H9 (cell line): ENCODE measurements at places on chromosomes 12 and 14.

DNA sequence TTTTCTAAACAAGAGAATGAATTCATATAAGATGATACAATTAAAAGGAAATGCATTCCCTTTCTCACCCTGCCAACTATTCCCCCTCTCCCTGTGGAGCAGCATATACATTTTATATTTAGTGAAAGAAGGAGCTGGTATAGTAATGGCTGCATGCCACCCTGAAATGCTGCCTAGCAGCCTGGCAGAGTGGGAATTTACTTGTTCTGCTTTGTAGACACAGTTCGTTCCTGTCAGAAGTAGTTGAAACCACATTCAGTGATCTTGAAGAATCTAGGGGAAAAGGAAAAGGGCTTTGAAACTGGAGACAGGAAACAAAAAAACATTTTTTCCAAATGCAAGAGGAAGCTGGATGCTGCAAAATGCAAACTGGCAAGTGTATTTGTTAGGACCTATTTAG is 176.0 kb upstream of the PLEKHA5 start:
- DNase-seq: no peak
- H3K4me1 ChIP-seq: peaks cover 5% of the 10 kb centered on the region; the same call in 1 of the 2 replicates
- no peaks in the 10 kb centered on the region for H3K36me3 ChIP-seq
- H3K27ac ChIP-seq: no peak overlapping the region
- no peaks in the 10 kb centered on the region for H3K27me3 ChIP-seq
- no peak overlapping the region for H3K4me3 ChIP-seq

DNA sequence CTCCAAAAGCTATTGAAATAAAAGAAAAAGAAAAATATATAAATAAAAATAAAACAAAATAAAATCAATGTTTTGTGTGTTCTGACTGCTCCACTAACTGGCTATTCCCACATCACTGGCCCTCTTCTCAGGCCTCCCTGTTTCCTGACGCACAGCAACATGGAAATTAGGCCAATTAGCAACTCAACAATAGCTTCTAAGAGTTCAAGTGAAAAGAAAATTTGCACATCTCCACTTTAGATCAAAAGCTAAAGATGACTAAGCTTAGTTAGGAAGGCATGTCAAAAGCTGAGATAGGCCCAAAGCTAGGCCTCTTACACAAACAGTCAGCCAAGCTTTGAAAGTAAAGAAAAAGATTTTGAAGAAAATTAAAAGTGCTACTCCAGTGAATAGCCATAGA is 200.8 kb downstream of the DUSP6 start:
- H3K27me3 ChIP-seq: no peaks in the 10 kb centered on the region
- peaks cover 15% of the 10 kb centered on the region for H3K36me3 ChIP-seq
- DNase-seq: no peak
- no peaks in the 10 kb centered on the region for H3K4me1 ChIP-seq
- no peak overlapping the region for H3K4me3 ChIP-seq

DNA sequence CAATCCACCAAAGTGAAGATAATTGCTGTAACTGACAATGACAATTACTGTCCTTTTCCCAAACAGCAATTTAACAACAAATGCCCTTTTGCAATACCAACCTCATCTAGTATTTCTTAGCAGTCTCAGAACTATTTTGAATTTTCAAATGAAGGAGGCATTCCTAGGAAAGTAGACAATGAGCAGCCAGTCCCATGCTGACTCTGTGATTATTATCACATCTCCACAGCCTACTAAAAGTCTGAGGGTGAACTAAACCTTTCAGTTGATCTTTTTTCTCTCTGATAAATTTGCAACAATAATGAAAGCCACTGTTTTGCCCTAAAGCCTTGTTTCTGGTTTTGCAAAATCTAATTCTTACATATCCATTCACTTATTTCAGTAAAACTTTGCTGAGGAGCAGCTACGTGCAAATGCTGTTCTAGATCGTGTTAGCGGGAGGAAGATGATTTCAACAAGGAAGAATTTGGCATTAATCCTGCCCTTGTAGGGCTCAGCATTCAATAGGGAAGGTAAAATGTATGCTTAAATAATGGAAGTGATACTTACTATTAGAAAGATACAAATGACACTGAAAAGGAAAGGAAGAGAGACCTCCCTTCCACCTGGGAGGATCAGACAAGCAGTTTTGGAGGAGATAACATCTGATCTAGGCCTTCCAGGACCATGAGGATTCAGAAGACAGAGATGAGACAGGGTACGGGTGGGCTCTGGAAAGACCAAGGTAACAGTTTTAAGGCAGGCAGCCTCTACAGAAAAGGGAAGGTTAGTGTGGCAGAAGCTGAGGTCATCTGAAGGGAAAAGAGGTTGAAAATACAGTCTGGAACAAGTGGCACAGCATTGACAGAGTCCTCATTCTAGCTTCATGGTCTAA is 47.4 kb downstream of the SLC38A1 start:
- H3K27ac ChIP-seq: no peak overlapping the region
- peak overlapping the region; percentile 12; the same call in 1 of the 3 replicates for H3K4me3 ChIP-seq
- no peak for DNase-seq
- H3K36me3 ChIP-seq: peaks cover 90% of the 10 kb centered on the region

- H3K4me1 ChIP-seq: no peaks in the 10 kb centered on the region
- no peak overlapping the region for H3K4me3 ChIP-seq
- H3K36me3 ChIP-seq: peaks cover 59% of the 10 kb centered on the region
These were observed 52.7 kb downstream of the BCAT1 start for GRCh38 chr12:24896171-24896570.

DNA sequence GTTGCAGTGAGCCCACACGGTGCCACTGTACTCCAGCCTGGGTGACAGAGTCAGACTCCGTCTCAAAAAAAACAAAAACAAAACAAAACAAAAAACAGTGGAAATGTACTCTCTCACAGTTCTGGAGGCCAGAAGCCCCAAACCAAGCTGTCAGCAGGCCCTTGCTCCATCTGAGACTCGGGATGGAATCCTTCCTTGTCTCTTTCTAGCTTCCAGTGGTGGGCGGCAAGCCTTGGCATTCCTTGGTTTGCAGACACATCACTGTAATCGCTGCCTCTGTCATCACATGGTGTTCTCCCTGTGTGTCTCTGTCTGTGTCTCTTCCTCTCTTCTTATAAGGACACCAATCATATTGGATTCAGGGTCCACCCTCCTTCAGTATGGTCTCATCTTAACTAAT is 6.4 kb downstream of the TNS2 start:
- peaks cover 6% of the 10 kb centered on the region; the same call in 1 of the 2 replicates for H3K4me1 ChIP-seq
- H3K4me3 ChIP-seq: no peak overlapping the region
- peaks cover 6% of the 10 kb centered on the region for H3K36me3 ChIP-seq
- no peak for DNase-seq
- H3K27ac ChIP-seq: no peak overlapping the region

GRCh38 chr12:94458877-94459727 is 565 bp downstream of the CEP83 start:
- no peaks in the 10 kb centered on the region for H3K4me1 ChIP-seq
- no peaks in the 10 kb centered on the region for H3K27me3 ChIP-seq
- H3K27ac ChIP-seq: no peak overlapping the region
- no peak for DNase-seq

DNA sequence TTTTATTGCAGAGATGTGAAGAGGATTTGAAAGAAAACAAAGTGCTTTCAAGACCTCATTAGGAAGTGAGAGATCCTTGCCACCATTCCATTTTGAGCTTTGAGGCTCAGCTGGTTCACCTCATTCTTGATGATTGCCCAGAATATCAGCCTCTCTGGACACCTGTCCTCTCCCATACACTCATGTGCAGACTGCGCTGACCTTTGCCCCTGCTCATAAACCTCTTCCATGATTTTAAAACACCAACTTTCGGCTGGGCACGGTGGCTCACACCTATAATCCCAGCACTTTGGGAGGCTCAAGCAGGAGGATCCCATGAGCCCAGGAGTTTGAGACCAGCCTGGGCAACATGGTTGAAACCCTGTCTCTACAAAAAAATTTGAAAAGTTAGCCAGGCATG is 8.9 kb downstream of the COX14 start:
- peaks cover 4% of the 10 kb centered on the region for H3K36me3 ChIP-seq
- no peak overlapping the region for H3K4me3 ChIP-seq
- H3K4me1 ChIP-seq: no peaks in the 10 kb centered on the region
- no peak for DNase-seq
- no peak overlapping the region for H3K27ac ChIP-seq
- no peaks in the 10 kb centered on the region for H3K27me3 ChIP-seq

GRCh38 chr14:94655169-94655710 is 43.0 kb downstream of the SERPINA3 start:
- H3K27me3 ChIP-seq: no peaks in the 10 kb centered on the region
- H3K27ac ChIP-seq: no peak overlapping the region
- no peaks in the 10 kb centered on the region for H3K4me1 ChIP-seq
- no peaks in the 10 kb centered on the region for H3K36me3 ChIP-seq
- no peak for DNase-seq

DNA sequence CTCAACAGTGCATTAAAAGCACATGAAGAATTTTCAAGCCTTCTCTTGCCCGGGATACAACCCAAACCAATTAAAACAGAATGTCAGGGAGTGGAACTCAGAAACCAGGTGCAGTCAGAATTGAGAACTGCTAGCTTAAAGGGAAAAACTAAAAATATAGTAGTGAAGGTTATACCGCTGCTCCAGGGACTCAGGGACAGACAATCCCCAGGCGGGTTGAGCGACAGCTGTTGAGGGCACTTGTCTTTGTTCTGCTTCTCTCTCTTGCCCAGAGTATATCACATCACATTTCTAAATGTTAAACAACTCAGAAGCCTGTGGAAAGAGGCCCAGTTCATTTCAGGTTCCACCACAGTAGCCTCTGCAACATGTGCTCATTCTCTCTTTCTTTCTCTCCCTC is 93.1 kb downstream of the SLC5A8 start:
- no peak for DNase-seq
- no peak overlapping the region for H3K27ac ChIP-seq
- H3K27me3 ChIP-seq: no peaks in the 10 kb centered on the region
- H3K36me3 ChIP-seq: peaks cover 5% of the 10 kb centered on the region
- no peaks in the 10 kb centered on the region for H3K4me1 ChIP-seq

GRCh38 chr12:97638739-97639138 is 176.1 kb downstream of the RMST start:
- no peak overlapping the region for H3K27ac ChIP-seq
- H3K4me3 ChIP-seq: no peak overlapping the region
- H3K4me1 ChIP-seq: peaks cover 3% of the 10 kb centered on the region; the same call in 1 of the 2 replicates
- no peak for DNase-seq
- H3K36me3 ChIP-seq: no peaks in the 10 kb centered on the region; the same call in 2 of the 3 replicates

- H3K4me3 ChIP-seq: no peak overlapping the region
- H3K4me1 ChIP-seq: no peaks in the 10 kb centered on the region
- no peak for DNase-seq
- no peaks in the 10 kb centered on the region for H3K36me3 ChIP-seq
These were observed 111.1 kb upstream of the RAP1B start for GRCh38 chr12:68499616-68500015.

DNA sequence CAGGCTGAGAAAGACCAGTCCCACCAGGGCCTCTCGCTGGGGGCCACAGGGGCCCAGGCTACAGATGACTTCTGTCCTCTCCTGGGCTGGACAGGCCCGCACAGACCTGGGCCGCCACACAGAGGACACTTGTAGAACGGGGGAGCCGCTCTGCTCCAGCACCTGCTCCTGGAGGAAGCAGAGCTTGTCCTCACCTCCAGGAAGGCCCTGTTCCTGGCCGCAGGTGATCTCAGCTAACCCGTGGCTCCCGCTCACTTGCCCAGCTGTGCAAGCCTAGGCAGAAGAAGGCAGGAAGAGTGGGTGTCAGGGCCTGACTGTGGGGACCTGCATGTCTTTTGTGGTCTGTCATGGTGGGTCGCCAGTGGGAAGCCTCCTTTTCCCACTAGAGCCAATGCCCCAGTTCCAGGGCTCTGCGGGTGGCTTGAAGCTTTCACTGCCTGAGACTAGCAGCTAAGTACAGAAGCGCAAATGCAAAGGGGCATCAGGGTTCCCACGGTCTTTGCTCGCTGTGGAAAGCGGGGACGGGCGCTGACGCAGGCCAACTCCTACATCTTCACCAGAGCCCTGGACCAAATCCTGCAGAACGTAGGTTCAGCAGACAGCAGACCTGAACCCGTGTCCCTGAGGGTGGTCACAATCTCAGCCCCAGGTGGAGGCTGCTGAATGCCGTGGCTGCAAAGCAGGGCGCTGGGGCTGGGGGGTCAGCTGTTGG is 8.8 kb upstream of the CEP170B start:
- H3K36me3 ChIP-seq: no peaks in the 10 kb centered on the region
- H3K27me3 ChIP-seq: no peaks in the 10 kb centered on the region
- peaks cover 3% of the 10 kb centered on the region; the same call in 1 of the 2 replicates for H3K4me1 ChIP-seq
- H3K4me3 ChIP-seq: no peak overlapping the region
- no peak overlapping the region for H3K27ac ChIP-seq
- peak; percentile 37 for DNase-seq

- H3K4me3 ChIP-seq: peak overlapping the region; percentile 97
- no peaks in the 10 kb centered on the region for H3K27me3 ChIP-seq
- H3K36me3 ChIP-seq: peaks cover 19% of the 10 kb centered on the region
- no peak for DNase-seq
These were observed 3.0 kb downstream of the PAWR start for GRCh38 chr12:79687711-79688260.

DNA sequence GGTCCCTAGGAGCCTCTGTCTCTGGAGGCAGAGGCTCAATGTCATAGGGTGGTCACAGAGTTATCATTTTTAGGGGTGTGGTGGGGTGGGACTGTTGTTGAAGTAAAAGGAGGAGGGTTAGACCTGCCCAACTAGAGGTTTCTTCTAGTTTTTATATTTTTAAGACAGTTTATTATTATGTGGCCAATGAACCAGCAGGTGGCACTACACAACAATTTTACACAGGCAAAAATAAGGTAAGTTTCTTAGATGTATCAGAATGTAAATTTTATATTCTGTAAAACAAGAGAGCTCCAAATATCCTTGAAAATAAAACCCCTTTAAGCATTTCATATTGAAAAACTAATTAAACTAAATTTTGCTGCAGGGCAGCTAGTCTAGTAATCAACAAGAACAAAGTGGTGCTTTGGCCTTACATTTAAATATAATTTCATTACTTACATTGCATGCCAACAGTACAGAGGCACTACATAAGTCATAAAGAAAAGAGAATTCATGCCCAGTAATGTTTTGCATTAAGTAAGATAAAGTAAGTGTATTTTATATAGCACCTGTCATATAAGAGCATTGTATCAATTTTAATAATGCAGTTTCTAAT is 22.2 kb upstream of the OVCH1 start:
- H3K4me1 ChIP-seq: no peaks in the 10 kb centered on the region
- H3K36me3 ChIP-seq: no peaks in the 10 kb centered on the region; the same call in 2 of the 3 replicates
- no peaks in the 10 kb centered on the region for H3K27me3 ChIP-seq

GRCh38 chr12:7155471-7156034 is 25.4 kb downstream of the CLSTN3 start:
- peaks cover 9% of the 10 kb centered on the region for H3K36me3 ChIP-seq
- no peaks in the 10 kb centered on the region for H3K4me1 ChIP-seq
- H3K27ac ChIP-seq: no peak overlapping the region
- no peak for DNase-seq
- H3K4me3 ChIP-seq: no peak overlapping the region
- H3K27me3 ChIP-seq: no peaks in the 10 kb centered on the region

- H3K36me3 ChIP-seq: no peaks in the 10 kb centered on the region
- DNase-seq: no peak
- no peak overlapping the region for H3K4me3 ChIP-seq
- H3K27ac ChIP-seq: no peak overlapping the region
These were observed 212.6 kb downstream of the SLC16A7 start for GRCh38 chr12:59808317-59808910.

- no peak overlapping the region for H3K27ac ChIP-seq
- no peaks in the 10 kb centered on the region for H3K4me1 ChIP-seq
- no peak overlapping the region for H3K4me3 ChIP-seq
These were observed 33.9 kb upstream of the LIMA1 start for GRCh38 chr12:50317203-50317602.

GRCh38 chr14:101320396-101320795 is 240.9 kb upstream of the DIO3 start:
- no peaks in the 10 kb centered on the region for H3K4me1 ChIP-seq
- H3K27ac ChIP-seq: no peak overlapping the region
- no peak for DNase-seq
- peaks cover 6% of the 10 kb centered on the region; the same call in 1 of the 2 replicates for H3K36me3 ChIP-seq
